Kidney (tissue), 22 donors: ENCODE measurements at places on chromosomes 12 and 14. TPM values are rescaled to one million over a fixed set of nuclear protein-coding genes. Genes with fewer than 3 reads are reported as not detected.

GRCh38 chr14:74462993-74463392, 30.1 kb downstream of the NPC2 start:
- no peak for DNase-seq
- no peaks in the 10 kb centered on the region for H3K36me3 ChIP-seq
- H3K27me3 ChIP-seq, result no peaks in the 10 kb centered on the region
- no peaks in the 10 kb centered on the region for H3K4me1 ChIP-seq
- H3K4me3 ChIP-seq, result no peak overlapping the region

- no peak overlapping the region for H3K27ac ChIP-seq
- H3K4me3 ChIP-seq, result no peak overlapping the region
- H3K4me1 ChIP-seq, result no peaks in the 10 kb centered on the region
Observed at GRCh38 chr12:64469455-64470142, 17.7 kb downstream of the TBK1 start.

- H3K27ac ChIP-seq, result no peak overlapping the region
- no peaks in the 10 kb centered on the region for H3K4me1 ChIP-seq
- DNase-seq, result no peak
- no peaks in the 10 kb centered on the region for H3K36me3 ChIP-seq
Observed at GRCh38 chr12:63924781-63925180, 80.3 kb downstream of the SRGAP1 start.

- no peaks in the 10 kb centered on the region for H3K27me3 ChIP-seq
- no peak overlapping the region for H3K27ac ChIP-seq
- H3K36me3 ChIP-seq, result no peaks in the 10 kb centered on the region
- no peaks in the 10 kb centered on the region for H3K4me1 ChIP-seq
Observed at GRCh38 chr12:127078577-127079350, 1188.2 kb upstream of the TMEM132C start.

Gene FAM234B
- total RNA-seq, result 9.6 TPM

Gene MYH6
- 0.03 TPM for total RNA-seq

Gene TGFB3
- 39.5 TPM for total RNA-seq

Gene CRIP1
- total RNA-seq, result 381 TPM

Gene CYP46A1
- 0.82 TPM for total RNA-seq

Gene BCL2L14
- total RNA-seq, result 2.7 TPM

Gene NFATC4
- 45.3 TPM for total RNA-seq
